Activated naive CD8-positive, alpha-beta T cell treated with anti-CD3 and anti-CD28 coated beads, Interleukin-2, amount 50 U/mL, for 24 hours (primary cell): ENCODE measurements at places on chromosomes 11 and 22.

DNA sequence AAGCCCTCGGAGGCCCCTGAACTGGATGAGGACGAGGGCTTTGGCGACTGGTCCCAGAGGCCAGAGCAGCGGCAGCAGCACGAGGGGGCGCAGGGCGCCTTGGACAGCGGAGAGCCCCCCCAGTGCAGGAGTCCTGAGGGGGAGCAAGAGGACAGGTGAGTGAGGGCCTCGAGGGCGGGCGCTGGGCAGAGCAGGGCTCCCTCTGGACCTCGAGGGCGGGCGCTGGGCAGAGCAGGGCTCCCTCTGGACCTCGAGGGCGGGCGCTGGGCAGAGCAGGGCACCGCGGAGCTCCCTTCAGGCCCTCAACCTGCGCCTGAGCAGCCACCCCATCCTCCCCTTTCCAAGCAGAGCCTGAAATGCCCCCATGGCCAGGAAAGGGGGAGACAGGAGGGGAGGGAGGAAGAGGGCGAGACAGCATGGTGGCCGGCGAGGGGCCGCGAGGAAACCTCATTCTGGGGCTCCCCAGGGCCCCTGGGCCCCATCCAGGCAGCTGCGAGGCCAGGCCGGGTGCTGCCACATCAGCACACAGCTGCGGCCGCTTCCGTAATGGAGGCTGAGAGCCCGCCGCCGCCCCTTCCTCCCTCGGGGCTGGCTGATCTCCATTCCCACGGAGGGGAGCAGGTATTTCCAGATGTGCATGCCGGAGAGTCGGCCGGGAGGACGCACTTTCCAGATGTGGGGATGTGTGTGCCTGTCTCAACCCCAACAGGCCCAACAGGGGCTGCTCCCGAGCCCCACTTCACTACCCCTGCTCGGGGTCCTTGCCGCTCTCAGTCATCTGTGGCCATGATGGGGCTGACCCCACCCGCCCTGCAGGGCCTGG, 10.0 kb downstream of the PRR33 start:
- DNase-seq = peak; percentile 4

GRCh38 chr11:28346721-28347120, 238.5 kb downstream of the METTL15 start:
- DNase-seq = no peak

DNA sequence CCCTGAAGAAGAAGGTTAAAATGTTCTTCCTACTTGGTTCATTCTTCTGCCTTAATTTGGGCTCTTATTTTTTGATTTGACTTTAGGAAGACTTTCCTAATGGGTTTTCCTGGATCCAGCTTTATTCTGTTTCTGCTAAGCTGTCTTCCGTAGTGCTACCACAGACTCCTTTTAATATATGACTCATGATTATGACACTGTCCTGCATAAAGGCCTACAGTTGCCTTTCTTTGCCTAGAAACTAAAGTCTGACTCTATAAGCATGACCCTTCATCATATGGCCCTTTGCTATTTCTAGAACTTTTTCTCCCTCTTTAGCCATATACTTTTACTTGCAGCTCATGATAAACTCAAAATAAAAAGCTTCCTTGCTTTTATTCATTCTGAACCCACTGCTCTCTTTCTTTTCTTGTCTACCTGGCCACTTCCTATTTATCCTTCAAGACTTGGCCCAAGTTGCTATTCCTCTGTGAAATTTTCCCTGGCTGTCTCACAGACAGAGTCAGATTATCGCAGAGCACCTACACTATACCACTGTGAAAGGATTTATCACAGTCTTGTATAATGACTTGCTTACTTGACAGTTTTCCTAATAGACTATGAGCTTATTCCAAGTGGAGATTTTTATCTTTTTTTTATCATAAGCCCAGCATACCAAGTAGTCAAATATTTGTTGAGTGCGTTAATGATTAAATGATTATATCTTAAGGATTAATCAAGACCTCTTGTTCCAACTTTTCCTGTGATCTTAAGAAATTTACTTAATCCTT, 24.7 kb downstream of the TBCEL start:
- DNase-seq = no peak

DNA sequence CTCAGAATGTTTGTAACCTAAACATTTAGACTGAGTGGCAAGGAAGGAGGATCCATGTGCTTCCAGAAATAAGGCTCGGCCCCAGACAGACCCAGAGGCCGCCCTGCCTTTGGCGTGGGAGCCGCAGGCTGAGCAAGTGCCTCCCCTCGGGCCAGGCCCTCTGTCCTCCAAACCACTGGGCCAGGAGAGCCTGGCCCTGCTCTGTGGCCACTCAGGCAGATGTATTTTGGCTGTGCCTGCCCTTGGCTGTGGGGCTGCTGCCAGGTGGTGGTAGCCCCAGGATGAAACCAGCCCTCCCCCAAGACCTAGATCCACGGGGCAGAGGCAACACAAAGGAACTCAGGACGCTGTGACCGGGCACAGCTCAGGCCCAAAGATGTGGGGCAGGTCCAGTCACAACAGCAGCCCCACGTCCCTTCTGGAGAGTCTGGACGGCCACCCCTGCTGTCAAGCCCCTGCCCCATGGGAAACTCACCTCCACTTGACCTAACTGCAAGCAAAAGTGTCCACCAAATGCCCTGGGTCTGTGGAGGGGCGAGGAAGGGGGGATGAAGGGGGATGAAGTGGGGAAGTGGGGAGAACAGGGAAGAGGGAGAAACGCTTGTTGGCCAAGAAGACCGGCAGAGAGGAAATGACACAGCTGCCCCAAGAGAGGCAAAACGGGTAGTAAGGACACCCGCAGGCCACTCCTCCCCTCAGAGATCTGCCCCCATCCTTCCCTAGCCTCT, 24.0 kb downstream of the PISD start:
- DNase-seq = no peak

DNA sequence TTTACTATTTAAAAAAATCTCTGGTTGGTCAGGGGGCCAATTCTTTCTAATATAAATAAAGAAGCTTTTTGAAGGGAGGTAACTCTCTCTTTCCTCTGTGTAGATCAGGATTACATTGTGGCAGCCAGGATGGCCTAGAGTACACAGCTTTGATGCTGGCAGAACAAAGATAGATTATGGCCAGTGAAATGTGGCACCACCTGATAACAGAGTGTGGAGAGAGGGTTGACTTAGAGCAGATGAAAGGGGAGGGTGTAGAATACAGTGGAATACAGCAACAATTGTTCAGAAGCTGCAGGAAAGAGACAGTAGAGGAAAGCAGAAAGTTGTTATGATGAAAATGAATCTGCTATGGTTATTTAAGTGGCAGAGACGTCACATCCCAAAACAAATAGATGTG, 99.0 kb downstream of the FAR1 start:
- no peak for DNase-seq

- DNase-seq = no peak
Measured at GRCh38 chr11:46347637-46348311, 511 bp downstream of the DGKZ start.
